ENCODE measurements at places on chromosomes 5 and 9.

DNA sequence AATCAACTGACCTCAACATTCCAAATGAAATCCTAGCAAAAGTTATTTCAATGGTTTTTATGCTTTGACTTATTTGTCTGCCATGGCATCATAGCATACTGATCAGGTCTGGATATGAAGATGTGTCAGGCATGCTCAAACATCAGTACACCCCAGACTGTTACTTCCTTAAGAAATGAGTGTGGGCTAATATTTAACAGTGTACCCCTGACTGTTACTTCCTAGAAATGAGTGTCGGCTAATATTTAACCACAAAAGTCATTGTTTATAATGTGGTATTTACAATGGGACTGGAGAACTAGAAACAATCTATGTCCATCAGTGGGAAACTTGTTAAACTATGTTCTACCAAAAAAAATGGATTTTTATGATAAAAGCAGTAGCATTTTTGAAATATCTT lies 38.1 kb upstream of the HNRNPA0 start:
- DNase-seq, result no peak

DNA sequence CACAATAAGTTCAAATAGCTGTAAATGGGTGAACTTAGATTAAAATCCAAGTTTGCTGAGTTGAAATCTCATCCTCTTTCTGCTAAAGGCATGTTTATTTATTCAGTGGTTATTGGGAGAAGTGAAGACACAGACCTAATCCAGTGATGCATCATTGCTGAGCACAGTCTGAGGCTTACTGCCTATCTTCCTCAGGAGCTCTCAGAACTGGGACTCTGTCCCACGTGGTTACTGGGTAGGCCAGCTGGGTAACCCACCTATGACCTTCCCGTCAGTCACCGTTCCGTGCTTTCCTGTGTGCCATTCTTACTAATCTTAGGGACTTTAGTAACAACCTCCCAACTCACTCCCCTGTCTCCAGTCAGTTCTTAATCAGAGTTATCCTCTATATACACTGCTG lies 226.8 kb upstream of the ATP10B start:
- DNase-seq, result no peak

DNA sequence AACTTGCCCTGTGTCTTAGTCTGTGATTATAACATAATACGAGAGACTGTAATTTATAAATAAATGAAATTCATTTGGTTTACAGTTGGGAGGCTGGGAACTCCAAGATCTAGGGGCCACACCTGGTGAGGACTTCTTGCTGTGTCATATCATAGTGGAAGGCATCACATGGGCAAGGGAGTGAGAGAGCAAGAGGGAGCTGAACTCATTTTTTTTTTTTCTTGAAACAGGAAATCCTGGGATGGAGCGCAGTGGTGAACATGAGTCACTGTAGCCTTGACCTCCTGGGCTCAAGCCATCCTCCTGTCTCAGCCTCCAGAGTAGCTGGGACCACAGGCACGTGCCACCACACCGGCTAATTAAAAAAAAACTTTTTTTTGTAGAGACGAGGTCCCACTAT lies 7.2 kb downstream of the MLANA start:
- DNase-seq, result no peak

GRCh38 chr9:94888775-94889174 lies 162.3 kb downstream of the AOPEP start:
- no peak for DNase-seq

GRCh38 chr5:76069061-76069735 lies 14.0 kb upstream of the SV2C start:
- DNase-seq, result no peak

DNA sequence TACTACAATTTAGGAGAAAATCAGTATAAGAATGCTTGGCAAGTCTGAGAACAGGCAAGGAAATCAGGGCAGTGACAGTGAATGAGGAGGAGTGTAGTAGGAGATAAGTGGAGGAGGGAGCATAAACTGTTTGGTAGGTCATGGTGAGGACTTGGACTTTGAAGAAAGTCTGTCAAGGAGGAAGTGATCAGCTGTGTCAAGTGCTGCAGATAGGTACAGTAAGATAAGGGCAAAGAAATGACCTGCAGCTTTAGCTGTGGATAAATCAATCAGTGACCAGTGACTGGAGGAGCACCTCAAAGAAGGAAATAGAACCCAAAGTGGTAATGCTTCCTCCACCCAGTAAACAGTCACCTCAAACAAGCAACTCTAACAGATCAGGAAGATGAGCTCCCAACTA lies 106.3 kb downstream of the RAPGEF6 start:
- no peak for DNase-seq

GRCh38 chr5:159504857-159505304 lies 174.6 kb upstream of the IL12B start:
- DNase-seq, result no peak

DNA sequence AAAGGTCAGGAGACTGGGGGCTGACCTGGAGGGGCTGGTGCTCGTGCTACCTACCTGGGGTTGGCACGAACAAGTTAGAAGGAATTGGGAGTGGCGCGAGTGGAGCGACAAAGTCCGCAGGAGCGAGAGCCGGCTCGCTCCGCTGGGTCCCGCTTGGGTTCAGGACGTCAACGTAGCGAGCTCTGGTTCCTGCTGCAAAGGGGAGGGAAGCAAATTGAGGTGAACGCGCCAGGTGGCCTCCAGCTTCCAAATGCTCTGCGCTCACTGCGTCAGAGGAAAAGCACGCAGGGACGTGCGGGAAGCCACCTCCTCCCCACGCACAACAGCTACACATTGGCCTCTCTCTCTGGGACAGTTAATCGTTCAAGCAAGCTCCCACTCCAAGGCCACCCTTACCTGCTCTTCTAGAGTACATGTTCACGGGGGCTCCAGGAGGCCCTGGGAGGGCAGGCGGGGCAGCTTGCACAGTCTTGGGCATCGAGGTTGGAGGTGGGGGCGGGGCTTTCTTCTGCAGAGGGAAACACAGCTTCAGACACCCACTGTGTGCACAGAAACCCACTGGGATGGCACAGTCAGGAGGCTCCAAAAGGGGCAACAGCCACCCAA lies 7.6 kb upstream of the INPP5E start:
- no peak for DNase-seq

DNA sequence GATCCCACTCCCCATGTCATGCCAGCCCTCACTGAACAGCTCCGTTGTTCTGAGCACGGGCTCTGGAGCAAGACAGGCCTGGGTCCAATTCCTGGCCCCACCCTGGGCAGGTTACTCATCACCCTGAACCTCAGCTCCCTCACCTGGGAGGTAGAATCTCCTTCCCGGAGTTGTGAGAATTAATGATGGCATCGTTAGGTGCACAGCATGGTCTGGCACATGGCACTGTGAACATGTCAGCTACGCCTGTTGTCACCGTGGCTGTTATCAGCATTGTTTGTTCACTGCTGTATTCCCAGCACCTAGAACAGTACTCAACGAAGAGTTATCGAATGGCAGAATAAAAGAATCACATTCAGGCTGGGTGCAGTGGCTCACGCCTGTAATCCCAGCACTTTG lies 43.0 kb downstream of the LRSAM1 start:
- DNase-seq, result no peak

- DNase-seq, result no peak
Observed at GRCh38 chr5:17167171-17167891, 50.1 kb upstream of the BASP1 start.

GRCh38 chr5:133246376-133247150 lies 194.8 kb downstream of the HSPA4 start:
- no peak for DNase-seq

GRCh38 chr5:123868881-123869280 lies 356.9 kb downstream of the CSNK1G3 start:
- no peak for DNase-seq

- DNase-seq, result no peak
Observed at GRCh38 chr9:112103405-112103804, 71.7 kb downstream of the SUSD1 start.

- no peak for DNase-seq
Observed at GRCh38 chr5:17182494-17182893, 34.9 kb upstream of the BASP1 start.

DNA sequence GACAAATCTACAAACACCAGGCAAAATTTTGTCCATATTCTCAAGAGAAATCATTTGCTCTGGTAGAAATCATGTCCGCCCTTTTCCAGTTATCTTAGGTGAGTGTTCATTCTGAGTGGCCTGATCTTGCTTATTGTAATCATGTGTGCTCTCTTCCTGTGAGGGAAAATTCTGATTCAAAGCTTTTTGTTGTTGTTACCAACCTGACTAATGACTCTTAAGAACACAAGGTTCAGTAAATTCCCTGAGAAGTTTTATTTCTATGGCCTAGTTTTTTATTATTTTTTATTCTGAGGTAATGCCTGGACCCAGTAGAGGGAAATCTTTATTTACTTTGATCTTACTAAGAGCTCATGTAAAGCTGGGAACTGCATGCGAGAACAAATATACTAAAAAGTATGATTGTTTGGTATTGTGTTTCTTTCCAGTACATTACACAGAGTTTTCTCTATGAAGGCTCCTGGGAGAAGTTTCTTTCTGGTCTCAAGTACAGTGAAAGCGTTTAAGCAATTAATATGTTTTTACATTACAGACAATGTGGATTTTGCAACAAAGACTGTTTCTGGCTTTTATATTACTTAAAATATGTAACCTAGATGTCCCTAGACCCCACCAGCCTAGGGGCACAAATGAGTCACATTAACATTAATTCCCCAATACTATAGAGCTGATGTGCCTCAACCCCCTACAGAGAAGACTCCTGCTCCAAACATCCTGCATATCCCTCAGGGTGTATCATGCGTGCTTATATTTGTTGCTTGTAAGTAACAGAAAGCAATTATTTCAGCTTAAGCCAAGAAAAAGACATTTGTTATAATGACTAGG lies 138.1 kb downstream of the TMEM167A start:
- no peak for DNase-seq

GRCh38 chr5:174527916-174528540 lies 196.4 kb upstream of the MSX2 start:
- DNase-seq, result no peak

- DNase-seq, result no peak
Observed at GRCh38 chr5:54013556-54014194, 296.7 kb downstream of the ARL15 start.

DNA sequence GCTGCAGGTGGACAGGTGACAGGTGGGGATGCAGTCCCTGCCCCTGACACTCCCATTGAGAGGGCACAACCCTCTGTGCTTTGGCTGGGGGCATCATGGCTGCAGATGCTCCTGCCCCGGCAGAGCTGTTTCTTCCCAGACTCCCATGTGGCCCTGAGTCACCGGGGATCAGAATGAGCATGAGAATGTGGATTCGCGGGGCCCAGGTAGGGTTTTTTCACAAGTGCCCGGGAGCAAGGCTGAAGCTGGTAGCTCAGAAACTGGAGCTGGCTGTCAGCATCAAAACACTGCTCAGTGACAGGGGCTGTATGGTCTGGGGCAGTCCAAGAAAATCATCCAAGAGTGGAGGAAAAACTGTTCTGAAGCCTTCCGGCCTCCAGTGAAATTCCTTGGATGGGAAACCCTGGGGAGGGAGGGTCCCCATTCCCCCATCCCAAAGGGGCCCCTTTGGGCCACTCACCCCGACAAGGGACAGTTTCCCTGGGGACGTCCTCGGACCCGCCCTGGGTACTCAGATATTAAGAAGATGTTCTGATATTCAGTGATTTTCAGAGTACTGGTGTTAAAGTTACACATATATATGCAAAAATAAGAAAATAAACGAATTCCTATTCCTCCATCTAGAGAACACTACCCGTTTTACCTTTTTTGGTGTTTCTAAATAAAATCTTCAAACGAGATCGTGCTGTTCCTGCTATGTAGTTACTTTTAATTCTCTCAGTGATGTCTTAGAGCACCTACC lies 120.1 kb upstream of the LPCAT1 start:
- no peak for DNase-seq

DNA sequence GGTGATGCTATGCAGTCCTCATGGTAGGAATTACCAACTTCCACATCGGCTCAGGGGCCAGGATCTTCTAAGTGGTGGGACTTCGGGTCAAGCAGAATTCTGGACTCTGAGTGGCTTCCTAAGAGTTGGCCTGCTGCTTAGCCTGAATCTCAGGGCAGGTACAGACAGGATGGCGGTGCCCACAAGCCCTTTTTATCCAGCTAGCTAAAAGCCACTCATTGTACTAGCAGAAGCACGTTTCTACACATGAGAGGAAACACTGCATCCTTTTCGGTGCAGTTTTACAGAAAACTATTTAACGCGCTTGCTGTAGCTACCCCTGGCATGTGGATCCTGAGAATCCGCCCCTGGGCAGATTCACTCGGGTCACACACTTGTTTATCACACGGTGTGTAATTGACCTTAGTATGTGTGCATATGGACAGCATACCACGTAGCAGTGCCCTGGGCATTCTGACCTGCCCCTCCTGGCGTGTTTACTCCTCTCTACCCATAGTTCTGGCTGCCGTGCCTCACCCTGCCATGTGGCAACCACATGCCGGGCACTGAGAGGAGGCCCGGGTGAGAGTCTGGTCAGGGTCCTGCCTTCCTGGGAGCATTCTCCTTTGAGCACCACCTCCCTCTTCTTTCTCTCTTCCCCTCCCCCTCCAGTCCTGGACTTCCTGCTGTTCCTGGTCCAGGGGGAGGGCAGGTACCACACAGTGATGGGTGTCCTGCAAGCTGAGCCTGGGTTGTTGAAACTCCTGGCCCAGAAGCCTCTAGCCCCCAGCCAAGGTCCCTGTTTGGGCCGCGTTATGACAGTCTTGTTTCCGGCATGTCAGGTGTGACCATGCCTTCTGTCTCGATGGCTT lies 65.9 kb downstream of the DAB2IP start:
- DNase-seq, result no peak

GRCh38 chr5:67963789-67964519 lies 251.6 kb upstream of the PIK3R1 start:
- DNase-seq, result no peak

DNA sequence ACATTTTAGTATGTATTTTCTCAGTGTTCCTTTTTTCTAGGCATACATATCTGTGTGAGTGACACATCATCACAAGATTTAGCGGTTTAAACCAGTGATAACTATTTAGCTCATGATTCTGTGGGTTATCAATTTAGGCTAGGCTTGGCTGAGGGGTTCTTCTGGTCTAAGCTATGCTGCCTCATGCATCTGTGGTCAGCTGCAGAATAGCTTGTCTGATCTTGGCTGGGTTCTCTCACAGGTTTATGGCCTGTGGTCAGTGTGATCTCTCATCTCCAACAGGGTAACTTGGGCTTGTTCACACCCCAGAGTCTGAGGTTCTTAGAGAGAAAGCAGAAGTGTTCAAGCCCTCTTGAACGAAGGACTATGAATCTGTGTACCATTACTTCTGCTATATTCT lies 363.3 kb downstream of the KDM4C start:
- no peak for DNase-seq

GRCh38 chr5:171252674-171253073 lies 56.4 kb upstream of the TLX3 start:
- no peak for DNase-seq

GRCh38 chr5:158895588-158895987 lies 204.1 kb downstream of the EBF1 start:
- no peak for DNase-seq

- DNase-seq, result no peak
Observed at GRCh38 chr5:102590467-102590866, 91.7 kb upstream of the SLCO6A1 start.

DNA sequence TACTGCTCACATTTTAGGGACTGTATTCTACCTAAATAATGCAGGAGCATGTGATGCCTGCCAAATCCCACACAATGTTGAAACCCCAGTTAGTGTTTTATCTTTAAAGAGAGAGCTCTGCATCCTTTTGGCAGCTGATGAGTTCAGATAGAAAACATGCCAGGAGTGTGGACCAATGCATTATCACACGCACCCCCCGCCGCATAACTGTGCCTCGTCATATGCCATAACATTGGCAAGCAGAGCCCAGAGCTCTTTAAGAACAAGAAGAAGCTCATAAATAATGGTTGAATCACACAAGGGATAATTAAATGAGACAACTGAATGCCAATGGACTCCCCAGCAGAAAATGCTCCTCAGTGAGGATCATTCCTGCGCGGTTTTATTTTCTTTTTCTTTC lies 52.8 kb upstream of the RORB start:
- DNase-seq, result no peak

Data from activated CD8-positive, alpha-beta memory T cell treated with anti-CD3 and anti-CD28 coated beads for 1 hour (primary cell).